Left renal cortex interstitium (tissue), 4 donors: ENCODE measurements at places on chromosomes 5 and 9.

DNA sequence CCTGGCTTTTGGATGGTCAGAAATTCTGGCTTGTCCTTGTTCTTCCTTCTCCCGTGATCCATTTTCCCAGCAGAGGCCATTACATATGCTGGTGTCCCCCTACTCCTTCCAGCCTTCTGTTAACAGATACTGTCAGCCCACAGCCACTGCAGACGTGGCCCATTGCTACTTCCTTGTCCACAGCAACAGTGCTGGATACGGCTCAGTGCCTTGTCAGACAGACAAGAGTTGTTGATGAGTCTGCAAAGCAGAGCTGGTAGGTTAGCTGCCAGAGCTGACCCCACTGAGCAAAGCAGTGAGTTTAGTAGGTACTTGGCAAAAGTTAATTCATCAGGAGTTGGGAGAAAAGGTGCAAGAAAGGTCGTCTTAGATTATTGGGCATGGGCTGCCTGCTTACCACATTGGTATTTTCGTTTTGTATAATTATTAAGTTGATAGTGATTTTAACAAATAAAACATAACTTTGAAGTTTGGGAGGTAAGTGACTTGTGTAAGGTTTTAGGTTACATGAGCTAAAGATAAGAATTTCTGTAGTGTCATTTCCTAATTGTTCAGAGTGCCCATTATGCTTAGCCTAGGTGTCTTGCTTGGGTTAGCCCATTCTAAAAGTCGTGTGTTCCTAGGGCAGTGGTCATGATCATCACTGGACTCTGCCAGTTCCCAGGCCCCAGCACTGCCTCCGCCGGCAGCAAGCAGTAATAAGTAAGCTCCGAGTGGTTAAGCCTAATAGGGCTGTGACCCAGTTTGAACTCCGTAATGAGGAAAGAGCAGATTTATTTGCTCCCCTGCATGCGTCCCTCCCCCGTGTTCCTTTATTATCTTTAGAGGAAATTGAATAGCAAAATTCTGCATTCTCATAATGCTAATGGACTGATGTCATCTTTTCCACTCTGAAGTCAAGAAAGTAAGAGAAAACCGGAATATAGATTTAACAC lies 292.0 kb downstream of the FANCC start:
- DNase-seq: no peak

DNA sequence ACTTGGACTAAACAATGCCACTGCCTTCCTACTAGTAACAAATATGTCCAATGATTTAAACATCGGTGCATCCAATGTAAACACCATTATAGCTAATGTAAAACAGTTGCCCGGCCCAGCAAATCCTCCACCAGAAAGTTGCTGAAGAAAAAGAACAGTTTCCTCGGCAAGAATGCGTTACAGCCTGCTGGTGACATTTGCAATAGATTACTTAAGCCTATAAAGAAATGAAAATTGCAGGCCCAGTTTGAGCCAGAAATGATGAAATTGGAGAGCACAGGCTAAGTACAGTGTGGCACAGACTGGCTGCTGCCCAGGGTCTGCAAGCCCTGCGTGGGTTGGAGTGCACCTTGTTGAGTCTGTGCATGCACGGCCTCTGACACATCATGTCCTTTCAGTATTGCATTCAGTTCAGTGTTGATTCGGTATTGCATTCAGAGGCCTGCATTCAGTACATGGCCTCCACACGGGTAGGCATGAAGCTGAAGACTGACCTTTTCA lies 406.0 kb upstream of the KLF4 start:
- no peak for DNase-seq

GRCh38 chr9:78130004-78130403 lies 98.4 kb upstream of the GNAQ start:
- no peak for DNase-seq

DNA sequence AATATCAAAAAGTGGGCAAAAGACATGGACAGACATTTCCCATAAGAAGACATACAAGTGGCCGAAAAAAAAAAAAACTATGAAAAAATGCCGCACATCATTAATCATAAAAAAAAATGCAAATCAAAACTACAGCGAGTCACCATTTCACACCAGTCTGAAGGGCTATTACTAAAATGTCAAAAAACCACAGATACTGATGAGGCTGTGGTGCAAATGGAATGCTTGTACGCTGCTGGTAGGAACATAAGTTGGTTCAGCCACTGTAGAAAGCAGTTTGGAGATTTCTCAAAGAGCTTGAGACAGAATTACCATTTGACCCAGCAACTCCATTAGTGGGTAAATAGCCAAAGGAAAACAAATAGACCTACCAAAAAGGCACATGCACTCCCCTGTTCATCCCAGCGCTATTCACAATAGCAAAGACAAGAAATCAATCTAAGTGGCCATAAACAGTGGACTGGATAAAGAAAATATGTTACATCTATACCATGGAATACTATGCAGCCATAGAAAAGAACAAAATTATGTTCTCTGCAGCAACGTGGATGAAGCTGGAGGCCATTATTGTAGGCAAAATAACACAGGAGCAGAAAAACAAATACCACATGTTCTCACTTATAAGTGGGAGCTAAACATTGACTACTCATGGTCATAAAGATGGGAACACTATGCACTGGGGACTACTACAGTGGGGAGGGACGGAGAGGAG lies 110.6 kb upstream of the BOD1 start:
- no peak for DNase-seq

GRCh38 chr9:19137282-19137681 lies 10.0 kb upstream of the PLIN2 start:
- DNase-seq: no peak

- no peak for DNase-seq
Measured at GRCh38 chr5:73327908-73328455, 120.6 kb downstream of the FOXD1 start.

DNA sequence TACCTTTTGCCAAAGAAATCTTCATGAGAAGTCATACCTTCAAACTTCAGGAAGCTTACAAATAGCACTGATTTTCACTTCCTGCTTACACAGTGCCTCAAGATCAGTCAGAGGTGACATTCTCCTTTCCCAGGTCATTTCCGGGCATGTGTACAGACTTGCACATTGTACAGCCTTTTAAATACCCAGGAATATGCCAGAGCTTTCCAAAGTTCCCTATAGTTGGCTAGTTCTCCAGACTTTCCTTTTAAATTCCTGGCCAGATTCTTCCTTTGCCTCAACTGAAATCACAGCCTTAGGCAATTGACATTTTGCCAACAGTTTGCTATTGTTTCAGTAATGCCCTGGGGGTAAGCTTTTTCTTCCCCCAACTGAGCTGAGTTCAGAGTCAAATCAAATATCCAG lies 47.2 kb downstream of the RFX3 start:
- no peak for DNase-seq

- DNase-seq: no peak
Measured at GRCh38 chr9:71209890-71210289, 88.5 kb upstream of the TRPM3 start.

- DNase-seq: no peak
Measured at GRCh38 chr9:27519466-27520465, 4.3 kb upstream of the IFNK start.

GRCh38 chr9:35232867-35233544 lies 71.2 kb downstream of the UNC13B start:
- DNase-seq: no peak

DNA sequence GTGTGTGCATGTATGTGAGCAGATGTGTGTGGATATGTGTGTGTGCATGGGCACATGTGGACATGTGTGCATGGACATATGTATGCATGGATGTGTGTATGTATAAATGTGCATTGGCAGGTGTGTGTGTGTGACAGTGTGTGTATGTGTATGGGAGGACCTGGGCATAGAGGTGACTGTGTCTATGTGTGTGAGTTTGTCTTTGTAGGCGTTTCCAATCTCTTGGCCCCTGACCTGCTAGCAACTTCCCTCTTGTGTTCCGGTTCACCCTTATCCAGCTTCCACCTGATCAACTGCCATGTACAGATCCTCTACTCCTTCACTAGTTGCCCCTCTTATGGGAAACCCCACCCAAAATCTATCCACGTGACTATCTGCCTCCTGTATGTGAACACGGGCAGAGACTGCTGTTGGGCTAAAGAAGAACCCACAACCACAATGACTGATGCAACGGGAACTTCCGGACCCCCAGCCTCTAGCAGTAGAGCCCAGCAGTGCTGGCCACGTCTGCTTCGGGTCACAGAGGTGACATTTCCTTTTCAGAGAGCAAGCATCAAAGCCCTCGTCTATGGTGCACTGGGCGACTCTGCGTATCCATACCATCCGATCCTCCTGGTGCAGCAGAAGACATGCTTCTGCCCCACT lies 24.9 kb upstream of the GADD45G start:
- no peak for DNase-seq

GRCh38 chr5:150060471-150060870 lies 25.9 kb downstream of the CSF1R start:
- no peak for DNase-seq

DNA sequence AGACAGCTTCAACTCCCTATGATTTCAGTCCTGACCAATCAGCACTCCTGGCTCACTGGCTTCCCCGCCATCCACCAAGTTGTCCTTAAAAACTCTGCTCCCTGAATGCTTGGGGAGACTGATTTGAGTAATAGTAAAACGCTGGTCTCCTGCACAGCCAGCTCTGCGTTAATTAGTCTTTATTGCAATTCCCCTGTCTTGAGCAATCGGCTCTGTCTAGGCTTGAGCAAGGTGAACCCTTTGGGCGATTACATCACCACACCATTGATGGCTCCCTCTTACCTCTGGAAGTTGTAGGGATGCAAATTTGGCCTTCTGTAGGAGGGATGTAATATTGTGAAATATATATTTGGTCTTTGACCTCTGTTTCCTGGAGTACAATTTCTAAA lies 2.9 kb upstream of the SLC23A1 start:
- no peak for DNase-seq
